Activated T-helper 1 cell treated with anti-CD3 and anti-CD28 coated beads, Interleukin-2, amount 50 U/mL, for 16 hours (primary cell): ENCODE measurements at places on chromosomes 4 and X.

DNA sequence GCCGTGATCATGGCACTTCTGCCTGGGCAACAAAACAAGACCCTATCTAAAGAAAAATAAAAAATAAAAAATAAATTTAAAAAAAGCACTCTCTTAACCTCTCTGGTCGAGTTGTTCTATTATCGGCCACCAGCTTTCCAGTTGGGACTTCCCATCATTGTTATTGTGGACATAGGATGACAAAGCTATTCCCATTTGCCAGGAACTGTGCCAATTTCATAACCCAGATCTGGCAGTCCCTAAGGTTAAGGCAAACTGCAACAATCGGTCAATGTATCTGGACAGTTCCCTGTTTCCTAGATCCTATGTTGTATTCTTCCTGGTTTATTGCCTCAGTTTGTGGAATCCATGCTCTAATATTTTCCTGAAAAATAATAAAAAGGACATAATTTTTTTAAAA, 17.8 kb upstream of the ANXA5 start:
- DNase-seq, result no peak

- no peak for DNase-seq
Measured at GRCh38 chrX:130378024-130378669, 7.3 kb downstream of the GPR119 start.

GRCh38 chrX:149370097-149370496, 135.0 kb downstream of the IDS start:
- no peak for DNase-seq

GRCh38 chrX:37926700-37927099, 79.3 kb upstream of the DYNLT3 start:
- DNase-seq, result no peak

DNA sequence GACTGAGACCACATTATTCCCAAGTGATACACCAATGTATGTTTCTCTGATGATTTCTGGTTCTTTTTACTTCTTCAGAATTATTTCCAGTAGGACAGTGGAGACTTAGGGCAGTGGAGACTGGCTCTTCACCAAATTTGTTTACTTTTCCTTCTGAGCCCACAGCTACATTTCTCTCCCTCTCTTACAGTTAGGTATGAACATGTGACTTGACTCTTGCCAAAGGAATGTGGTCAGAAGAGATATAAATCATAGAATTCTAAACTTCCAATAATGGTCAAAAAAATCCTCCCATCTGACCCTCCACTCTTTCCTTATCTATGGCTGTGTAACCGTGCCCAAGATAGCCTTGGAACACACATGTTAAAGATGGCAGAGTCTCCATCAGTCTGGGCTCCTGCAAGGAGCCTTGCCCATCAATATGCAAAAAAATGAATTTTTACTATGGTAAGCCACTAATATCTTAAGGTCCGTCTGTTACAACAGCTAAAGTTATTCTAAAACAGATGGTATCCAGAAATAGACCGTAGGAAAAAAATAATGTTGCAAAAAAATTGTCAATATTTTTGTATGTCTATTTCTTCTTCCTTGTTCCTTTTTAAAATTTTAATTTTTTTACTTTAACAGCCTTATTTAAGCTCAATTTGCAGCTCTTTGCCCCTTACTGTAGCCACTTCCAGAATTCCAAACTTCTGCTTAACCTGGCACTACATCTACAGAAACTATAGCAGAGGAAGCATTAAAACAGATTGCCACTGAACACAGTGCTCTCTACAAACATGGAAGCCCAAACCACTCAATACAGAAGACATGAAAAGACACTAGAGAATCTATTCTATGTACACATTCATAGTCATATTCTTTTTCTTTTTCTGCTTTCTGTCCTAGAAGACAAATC, 260.7 kb downstream of the COL25A1 start:
- DNase-seq, result no peak

GRCh38 chrX:140687706-140688105, 21.9 kb upstream of the LINC00632 start:
- DNase-seq, result no peak

GRCh38 chr4:93825551-93826216, 2.9 kb upstream of the ATOH1 start:
- DNase-seq, result no peak

DNA sequence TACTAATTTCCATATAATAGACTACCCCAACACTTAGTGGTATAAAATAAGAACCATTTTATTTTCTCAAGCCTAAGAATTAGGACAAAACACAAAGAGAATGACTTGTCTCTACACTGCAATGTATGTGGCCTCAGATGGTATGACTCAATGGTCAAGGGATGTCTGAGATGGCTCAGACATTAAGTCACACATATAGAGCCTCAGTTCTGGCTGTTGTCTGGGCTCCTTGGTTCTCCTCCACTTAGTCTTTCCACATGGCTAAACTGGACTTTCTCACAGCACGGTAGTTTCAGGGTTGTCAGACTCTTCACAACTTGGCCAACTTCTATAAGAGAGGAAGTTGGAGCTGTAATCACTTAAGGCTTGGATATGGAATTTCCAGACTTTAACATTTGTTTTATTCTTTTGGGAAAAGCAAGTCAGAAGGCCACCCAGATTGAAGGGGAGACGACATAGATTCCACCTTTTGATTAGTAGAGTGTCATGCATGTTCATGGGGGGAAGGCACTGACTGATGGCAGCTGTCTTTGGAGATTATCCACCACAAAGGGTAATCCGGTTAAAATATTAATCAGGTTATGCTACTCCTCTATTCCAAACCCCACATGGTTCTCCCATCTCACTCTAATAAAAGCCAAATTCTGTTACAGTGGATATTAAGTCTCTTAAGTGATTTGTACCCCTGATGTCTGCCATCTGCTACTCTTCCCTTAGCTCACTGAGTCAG, 9.4 kb downstream of the IL15 start:
- DNase-seq, result no peak

DNA sequence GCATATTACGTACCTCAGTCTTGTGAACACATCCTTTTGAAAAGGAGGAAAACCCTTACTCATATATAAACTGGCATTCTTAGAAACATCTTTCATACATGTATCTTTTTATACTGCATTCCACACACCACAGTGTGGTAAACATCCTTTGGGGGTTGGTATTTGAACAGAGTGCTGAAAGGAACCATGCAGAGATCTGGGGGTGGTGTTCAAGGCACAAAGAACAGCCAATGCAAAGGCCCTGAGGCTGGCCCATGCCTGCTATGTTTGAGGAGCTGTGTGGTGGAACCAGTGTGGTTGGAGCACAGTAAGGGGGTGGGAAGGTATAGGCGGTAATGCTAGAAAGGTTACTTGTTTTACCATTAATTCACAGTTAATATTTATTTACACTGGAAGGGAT, 2.0 kb downstream of the ELK1 start:
- DNase-seq, result no peak

DNA sequence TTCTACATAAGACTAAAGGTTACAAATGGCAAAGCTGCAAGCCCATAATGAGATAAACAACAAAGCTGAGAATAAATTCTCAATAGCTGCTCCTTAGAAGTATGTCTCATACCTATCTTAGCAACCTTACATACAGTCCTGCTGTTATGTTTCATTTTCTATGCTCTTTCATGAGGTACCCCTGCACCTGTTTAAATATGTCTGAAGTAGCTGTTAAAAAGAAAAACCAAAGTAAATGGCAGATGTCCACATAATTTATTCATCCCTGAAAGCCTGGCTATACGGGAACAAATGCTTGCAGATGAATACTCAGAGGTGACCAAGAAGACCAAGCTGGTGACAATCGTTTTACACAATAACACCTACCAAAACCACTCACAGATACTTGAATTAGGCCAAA, 22.5 kb downstream of the PPA2 start:
- DNase-seq, result no peak

- DNase-seq, result no peak
Measured at GRCh38 chr4:152352622-152353116, 183.2 kb downstream of the FBXW7 start.

- DNase-seq, result no peak
Measured at GRCh38 chr4:3238721-3239120, 10.2 kb upstream of the MSANTD1 start.

GRCh38 chr4:171857302-171858012, 44.3 kb downstream of the GALNTL6 start:
- no peak for DNase-seq

DNA sequence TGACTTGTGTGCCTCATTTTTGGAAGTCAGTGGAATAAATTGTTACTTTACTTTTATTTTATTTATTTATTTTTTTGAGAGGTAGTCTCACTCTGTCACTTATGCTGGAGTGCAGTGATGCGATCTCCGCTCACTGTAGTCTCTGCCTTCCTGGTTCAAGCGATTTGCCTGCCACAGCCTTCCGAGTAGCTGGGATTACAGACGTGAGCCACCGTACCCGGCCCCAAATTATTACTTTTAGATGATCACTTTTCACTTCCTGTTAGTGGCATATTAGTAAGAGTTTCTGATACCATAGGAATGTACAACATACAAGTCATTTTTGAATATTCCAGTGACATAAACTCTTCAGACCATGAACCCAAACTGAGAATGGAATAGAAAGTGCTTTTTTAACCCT, 611.0 kb upstream of the MAGEB2 start:
- DNase-seq, result no peak

DNA sequence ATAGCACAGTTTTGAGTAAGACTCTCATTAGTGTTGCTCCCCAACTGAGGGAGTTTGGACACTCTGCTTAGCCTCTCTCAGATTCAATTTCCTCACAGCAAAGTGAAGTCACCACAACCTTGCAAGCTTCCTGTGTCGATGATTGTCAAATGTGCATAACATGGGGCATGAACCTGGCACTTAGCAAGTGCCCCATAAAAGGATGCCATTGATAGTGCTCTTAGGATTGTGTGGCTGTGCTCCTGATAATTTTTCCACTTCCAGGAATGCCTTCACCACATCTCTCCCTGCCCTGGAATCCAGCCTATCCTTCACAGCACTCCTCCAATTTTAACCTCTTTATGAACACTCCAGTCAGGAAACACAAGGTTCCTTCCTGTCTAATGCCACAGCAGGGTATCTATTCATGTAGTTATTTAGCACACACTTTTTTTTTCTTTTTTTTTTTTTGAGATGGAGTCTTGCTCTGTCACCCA, 309.4 kb downstream of the PPP3CA start:
- DNase-seq, result no peak

DNA sequence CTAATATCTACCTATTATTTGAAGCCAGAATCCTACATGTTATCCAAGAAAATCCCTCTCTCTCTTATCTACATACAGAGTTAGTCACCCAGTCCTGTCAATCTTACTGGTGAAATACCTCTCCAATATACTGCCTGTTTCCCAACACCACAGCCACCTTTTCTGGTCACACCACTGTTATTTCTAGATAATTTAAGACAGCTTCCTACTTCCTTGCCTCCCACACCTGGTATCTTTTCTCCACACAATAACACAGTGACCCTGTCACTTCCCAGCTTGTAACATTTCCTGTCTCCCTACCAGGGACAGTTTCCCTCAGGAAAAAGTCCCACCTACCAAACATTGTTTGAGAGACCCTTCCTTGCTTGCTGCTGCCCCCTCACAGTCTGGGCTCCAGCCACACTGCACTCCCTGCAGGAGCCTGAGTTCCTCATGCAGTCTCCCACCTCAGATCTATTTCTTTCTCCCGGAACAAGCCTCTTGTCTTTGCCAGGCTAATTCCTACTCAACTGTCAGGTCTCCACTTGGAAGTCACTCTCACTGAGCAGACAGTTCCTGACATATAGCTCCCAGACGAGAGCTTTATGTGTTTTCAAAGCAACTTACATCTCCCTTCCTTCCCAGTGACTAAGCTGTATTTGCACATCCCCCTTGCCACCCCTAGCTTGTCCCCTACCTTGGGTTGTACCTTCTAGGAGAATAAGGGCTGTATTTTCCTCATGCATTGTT, 73.6 kb upstream of the QRFPR start:
- DNase-seq, result no peak

GRCh38 chr4:62816566-62816965, 1592.7 kb downstream of the TECRL start:
- no peak for DNase-seq

GRCh38 chr4:7360806-7361205, 73.9 kb downstream of the PSAPL1 start:
- no peak for DNase-seq

- no peak for DNase-seq
Measured at GRCh38 chrX:78746496-78746895, 1.0 kb upstream of the LPAR4 start.

DNA sequence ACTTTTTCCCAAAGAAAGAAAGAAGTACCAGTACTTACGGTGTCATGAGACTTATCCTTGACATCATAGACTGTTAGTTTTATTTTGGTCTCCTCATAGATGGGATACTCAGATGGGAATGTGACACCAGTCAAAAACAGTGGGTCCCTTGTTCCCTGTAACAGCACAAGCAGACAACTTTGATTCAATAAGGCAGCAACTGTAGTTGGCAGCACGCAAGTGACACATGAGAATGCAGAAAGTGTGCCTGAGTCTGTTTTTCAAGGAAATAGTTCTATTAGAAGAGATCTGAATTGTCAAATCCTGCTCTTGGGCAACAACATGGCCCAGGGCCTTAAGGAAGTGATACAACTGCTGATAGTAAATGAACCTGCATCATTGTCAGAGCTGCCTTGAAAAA, 443.2 kb downstream of the INPP4B start:
- no peak for DNase-seq

GRCh38 chr4:120771907-120772306, 150.6 kb downstream of the PRDM5 start:
- DNase-seq, result no peak

DNA sequence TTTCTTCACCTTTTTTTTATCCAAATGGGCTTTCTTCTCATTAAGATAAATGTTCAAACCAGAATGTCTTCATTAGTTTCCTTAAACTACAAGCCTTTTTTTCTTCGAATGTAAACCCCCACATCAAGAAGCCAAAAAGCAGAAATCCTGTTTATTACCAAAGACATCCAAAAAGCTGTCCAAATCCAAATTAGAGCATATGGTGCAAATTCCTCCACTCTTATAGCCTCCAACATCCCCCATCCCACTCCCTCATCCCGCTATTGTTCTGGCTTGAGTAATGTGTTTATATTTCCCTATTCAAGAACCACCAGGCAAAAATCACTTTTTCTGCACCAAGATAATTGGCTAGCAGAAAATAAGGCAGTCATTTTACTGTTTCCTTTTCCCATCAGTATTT, 315.1 kb upstream of the ADGRL3 start:
- DNase-seq, result no peak

DNA sequence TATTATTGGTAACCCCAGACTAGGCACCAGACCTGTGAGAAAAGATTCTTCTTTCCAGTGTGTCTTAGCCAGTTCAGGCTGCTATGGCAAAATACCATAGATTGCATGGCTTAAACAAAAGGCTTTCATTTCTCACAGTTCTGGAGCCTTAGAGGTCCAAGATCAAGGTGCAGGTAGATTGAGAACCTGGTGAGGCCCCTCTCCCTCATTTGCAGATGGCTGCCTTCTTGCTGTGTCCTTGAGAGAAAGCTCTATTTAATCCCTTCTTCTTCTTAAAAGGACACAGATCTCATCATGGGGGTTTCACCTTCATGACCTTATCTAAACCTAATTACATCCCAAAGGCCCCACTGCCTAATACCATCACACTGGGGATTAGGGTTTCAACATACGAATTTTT, 3.5 kb upstream of the PDLIM3 start:
- no peak for DNase-seq

DNA sequence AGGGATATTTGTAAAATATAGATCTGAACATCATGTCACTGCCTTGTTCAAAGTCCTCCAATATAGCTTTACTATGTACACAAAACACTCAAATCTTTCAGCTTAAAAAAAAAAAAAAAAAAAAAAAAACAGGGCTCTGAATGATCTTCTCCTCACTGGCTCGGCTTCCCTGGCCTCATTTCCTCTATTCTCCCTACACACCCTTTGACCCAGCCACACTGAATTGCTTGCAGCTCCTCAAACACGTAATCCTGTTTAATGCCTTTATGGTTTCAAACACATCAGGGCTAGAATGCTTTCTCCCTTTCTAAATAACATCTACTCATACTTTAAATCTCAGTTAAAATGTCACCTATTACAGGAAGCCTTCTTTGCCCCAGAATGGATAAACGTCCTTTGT, 60.8 kb downstream of the MTMR8 start:
- no peak for DNase-seq
